ENCODE measurements at places on chromosomes 13 and 19. TPM values are rescaled to one million over a fixed set of nuclear protein-coding genes. Genes with fewer than 3 reads are reported as not detected.

Gene BICRA
- 16.5 TPM for polyA plus RNA-seq

Gene SHISA7
- 0.16 TPM for polyA plus RNA-seq

Gene TNNT1
- 7.0 TPM for polyA plus RNA-seq

Gene KASH5
- polyA plus RNA-seq, result 0.45 TPM

Gene FCER2
- 0.06 TPM for polyA plus RNA-seq

Gene SLC8A2
- polyA plus RNA-seq, result 0.22 TPM

Gene C19orf67
- polyA plus RNA-seq, result not detected

Gene SULT2A1
- 0.04 TPM for polyA plus RNA-seq

Measured in renal cortex interstitium (tissue), 15 donors.